ENCODE measurements at places on chromosomes 2 and 18.

GRCh38 chr2:85905891-85906290 is 17.1 kb upstream of the ST3GAL5 start:
- no peak for DNase-seq

DNA sequence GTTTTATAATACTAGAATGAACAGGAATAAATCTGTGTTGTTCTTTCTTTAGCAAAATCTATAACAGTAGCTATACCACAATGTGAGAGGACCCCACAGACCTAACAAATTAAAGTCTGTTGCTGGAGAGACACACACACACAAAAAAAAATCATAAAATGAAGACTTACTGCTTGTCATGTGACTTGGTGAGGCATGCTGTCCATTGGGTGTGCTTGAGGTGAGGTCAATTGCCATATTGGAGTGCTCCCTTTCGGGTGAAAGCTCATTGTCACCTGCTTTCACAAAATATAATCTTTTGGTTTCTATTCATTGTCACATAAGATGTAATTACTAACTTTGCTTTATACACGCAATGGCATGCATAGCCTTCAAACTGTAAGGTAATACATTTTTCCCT is 3.9 kb downstream of the IKZF2 start:
- no peak for DNase-seq

GRCh38 chr2:65081232-65081685 is 25.0 kb downstream of the CEP68 start:
- no peak for DNase-seq

GRCh38 chr18:56884511-56884910 is 233.4 kb downstream of the WDR7 start:
- DNase-seq, result no peak

DNA sequence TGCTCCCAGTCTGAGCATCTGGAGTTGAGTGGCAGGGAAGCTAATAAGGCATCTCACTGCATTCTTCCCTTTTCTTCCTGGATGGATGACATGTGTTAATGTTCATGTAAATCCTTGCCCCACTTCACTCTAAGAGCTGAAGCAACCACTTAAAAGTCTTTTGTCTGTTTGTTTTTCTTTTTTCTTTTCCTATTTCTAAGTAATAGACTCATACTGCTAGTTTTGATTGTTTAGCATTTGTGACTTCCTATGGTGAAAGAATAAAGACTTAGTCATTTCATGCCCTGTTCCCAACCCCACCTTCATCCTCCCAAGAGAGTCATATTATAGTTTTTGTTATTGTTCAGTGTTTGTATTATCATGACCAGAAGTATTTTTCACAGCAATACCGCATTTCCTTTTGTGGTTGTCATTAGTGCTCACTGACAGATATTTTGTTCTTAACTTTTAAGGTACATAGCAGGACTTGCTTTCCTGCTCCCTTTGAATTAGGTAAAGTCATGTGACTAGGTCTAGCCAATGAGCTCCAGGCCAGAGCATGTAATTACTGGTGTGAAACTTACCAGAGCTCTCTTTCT is 18.1 kb upstream of the SPP2 start:
- no peak for DNase-seq

DNA sequence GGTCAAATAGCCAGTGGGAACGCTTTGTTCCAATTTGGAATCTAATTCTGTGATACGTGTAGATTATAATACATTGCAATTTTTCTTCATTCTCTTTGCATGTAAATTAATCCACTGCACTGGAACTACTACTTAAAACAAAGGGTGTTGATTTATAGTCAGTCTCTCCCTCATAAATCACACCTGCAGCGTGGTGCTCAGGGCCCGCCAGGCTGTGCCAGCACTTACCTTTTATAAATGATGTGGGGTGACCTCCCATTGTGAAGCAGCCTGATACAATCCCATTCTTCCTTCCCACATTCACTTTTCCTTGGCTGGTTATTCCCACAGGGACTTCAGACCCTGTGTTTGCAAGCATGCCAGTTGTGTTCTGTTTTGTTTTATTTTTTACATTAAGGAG is 302.3 kb upstream of the ID2 start:
- DNase-seq, result no peak

- DNase-seq, result no peak
These were observed 39.7 kb downstream of the DHX57 start for GRCh38 chr2:38835990-38836389.

GRCh38 chr2:69013840-69014821 is 1.2 kb downstream of the ANTXR1 start:
- no peak for DNase-seq

DNA sequence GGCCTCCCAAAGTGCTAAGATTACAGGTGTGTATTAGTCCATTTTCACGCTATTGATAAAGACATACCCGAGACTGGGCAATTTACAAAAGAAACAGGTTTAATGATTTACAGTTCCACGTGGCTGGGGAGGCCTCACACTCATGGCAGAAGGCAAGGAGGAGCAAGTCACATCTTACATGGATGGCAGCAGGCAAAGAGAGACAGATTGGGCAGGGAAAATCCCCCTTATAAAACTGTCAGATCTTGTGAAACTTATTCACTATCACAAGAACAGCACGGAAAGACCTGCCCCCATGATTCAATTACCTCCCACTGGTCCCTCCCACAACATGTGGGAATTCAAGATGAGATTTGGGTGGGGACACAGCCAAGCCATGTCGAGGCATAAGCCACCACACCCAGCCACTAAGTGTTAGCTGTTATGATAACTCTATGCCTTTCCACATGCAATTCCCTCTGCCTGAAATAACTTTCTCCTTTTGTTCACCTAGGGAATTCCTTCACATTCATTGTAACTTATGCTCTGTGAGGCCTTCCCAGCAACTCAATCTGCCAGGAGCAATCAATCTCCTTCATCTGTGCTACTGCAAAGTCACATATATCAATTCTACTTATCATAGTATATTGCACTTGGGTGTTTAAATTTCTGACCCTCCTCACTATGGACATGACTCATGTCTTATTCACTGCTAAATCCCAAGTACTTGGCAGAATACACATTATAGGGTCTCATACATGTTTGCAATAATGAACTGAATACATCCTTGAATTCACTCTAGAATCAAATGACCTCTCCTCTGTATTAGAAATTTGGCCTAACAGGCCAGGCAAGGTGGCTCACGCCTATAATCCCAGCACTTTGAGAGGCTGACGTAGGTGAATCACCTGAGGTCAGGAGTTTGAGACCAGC is 7.4 kb downstream of the MCEE start:
- no peak for DNase-seq

GRCh38 chr2:71801556-71801955 is 346.1 kb downstream of the CYP26B1 start:
- no peak for DNase-seq

GRCh38 chr2:192437653-192438052 is 242.9 kb upstream of the TMEFF2 start:
- DNase-seq, result no peak

DNA sequence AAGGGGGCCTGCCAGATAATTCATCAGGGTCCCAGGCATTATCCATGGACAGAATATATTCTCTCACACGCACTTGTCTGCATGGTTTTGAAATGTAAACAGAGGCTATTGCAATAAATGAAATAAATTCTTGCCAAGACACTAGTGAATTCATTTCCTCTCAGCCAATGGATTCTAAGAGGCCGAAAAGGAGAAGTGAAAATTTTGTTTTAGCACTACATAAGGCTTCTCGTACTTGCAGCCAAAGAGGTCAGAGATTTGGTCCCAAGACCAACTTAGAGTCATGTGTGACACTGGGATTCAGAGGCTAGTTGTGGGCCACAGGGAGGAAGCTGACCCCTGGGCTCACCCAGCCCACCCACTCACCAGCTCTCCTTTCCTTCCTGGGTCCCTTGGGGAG is 184.1 kb upstream of the GLI2 start:
- no peak for DNase-seq

- DNase-seq, result no peak
These were observed 166.7 kb downstream of the MCFD2 start for GRCh38 chr2:46748735-46749531.

- DNase-seq, result no peak
These were observed 618.0 kb downstream of the CCDC85A start for GRCh38 chr2:56801770-56802169.

DNA sequence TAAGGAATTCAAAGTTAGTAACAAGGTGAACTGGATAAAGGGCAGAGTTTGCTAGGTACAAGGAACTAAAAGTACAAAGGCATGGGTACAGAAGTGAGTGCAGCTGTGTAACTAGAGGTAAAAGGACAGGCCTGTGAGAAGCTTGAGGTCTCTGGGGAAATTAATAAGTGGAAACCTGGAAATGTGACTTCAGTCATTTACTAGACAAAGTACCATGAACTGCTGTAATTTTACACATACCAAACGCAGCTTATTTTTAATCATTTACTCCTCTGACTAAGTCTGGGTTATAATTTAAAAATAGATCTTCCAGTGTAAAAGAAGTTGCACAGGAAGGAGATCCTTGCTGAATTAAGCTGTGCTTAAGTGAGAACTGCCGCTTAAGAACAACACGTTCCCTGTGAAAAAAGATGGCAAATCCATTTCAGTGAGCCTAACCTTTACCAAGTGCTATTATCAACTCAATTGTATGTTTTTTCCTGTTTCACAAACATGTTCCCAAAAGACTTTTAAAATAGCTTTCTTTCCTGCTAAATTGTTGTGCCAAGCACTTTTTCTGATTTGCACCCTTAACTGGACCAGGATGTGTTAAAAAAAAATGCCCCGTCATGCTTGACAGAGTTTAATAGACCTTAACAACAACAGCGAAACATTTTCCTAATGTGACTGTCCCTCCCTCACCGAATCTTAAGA is 44.3 kb downstream of the CALCRL start:
- no peak for DNase-seq

DNA sequence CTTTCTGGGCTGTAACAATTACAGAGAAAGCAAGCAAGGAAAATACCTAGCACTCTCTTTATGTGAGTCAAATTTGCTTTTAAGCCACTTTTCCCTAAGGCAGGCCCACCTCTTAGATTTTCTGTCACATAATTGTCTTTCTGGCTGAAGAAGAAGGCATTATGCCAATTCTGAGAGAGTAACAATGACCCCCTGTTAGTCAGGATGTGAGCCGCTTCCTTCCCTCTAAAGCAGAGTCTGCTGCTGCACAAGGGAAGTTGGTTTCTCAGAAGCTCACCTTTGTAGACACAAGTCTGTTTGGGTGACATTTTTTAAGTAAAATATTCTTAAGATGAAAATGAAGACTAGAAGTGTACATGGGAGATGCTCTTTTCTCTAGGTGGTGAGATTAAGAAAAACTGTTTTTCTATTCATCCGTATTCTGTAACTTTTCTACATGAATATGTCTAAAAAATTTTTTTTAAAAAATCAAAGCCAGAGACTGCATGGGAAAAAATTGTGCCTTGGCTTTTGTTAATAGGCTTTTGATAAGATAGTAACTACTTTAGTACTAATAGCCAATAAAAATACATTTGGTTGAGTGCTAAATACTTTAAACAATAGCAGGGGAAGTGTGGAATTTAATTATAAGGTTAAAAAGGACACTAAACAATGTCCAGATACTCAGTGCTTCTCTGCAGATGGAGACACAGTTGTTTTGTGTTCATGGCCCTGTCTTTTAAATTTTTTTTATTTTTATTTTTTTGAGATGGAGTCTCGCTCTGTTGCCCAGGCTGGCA is 33.4 kb upstream of the VPS54 start:
- DNase-seq, result no peak

DNA sequence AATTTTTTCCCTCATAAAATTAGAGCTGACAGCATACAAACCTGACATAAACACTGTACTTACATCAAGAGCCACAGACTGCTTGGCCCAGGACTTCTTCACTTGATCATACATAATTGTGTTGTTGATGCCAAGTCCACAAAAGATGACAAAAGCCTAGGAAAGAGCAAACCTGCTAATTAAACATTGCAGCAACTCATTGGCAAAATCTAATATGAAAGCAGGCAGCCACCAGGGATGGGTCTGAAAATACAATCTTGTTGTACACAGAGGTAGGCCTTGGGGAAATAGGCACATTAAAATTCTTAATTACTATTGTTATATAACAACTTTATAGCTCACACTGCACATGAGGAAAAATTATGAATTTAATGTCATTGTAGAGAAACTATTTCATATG is 255.8 kb downstream of the PDE11A start:
- DNase-seq, result no peak

DNA sequence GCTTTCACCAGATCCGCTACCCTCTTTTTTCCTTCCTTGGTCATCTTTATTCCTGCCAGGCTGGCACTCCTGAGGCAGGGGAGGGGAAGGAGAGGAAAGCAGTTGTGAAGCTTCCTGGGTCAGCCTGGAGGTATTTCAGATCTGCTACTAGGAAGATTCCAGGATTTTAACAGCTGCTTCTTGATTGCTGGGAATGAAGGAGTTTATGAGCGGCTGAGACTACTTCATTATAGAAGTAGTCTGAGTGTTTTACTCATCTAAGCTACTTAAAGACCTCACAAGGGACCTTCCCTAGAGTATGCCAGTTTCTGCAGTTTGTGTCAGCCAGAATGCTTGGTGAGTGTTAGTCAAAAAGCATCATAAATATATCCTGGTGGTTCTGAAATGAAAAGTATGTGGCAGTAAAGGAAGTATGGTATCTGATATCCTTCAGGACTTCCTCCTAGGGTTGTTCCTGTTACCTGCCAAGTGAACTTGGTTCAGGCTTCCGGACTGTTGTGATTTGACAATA is 1.9 kb downstream of the TANC1 start:
- no peak for DNase-seq

- no peak for DNase-seq
These were observed 1.3 kb upstream of the OTOS start for GRCh38 chr2:240141736-240142135.

DNA sequence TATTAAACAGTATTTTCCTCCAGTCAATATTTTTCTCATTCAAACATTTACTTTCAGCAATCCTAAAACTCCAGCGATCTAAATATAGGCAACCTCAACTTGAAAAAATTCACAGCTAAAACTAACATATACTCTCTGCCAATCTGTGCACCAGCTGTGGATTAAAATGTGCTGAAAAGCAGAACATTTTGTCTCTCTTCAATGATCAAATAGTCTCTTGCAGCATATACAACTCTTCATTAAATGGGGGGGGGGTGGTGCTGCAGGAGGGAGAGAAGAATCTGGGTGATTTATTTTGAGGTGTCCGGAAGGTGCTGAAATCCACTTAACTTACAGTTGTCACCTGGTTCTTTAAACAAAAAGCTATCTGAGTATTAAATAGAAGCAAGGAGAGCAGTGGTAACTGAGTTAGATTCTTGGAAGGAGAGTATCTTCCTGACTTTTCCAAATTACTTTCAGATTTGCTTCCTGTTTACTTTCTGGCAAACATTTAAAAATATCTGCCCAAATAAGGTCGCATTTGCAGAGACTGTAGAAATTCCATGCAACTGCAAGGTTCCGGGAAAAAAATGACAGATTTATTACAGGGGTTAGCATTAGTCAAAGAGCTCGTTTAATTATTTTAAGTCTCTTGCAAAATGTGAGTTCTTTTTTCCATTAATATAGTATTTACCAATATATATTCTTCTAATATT is 904.7 kb upstream of the ACVR2A start:
- no peak for DNase-seq

DNA sequence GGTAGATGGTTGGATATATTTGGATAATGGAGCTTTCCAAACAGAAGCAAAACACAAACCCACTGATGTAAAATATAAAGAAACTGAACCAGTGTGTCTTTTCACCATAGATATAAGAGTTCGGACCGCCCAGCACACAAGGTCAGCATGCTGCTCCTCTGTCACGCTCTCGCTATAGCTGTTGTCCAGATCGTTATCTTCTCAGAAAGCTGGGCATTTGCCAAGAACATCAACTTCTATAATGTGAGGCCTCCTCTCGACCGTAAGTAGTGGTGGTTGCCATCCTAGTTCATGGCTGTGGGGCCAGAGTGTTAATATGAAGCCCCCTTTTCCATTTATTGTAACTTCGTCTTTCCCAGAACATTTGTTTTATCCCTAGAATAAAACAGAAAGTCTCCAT is 125.2 kb upstream of the LYPD6 start:
- no peak for DNase-seq
